ENCODE measurements at places on chromosomes 4 and X. TPM values are rescaled to one million over a fixed set of nuclear protein-coding genes. Genes with fewer than 3 reads are reported as not detected.

GRCh38 chrX:132716006-132716405 lies 227.2 kb upstream of the MBNL3 start:
- no peak for DNase-seq
- no peak overlapping the region for H3K27ac ChIP-seq
- no peaks in the 10 kb centered on the region for H3K27me3 ChIP-seq
- no peak overlapping the region for H3K4me3 ChIP-seq

GRCh38 chr4:7539659-7540058 lies 104.9 kb upstream of the PSAPL1 start:
- H3K36me3 ChIP-seq, result no peaks in the 10 kb centered on the region
- peak overlapping the region; percentile 57 for H3K4me3 ChIP-seq
- H3K27ac ChIP-seq, result peak overlapping the region; percentile 78
- H3K27me3 ChIP-seq, result no peaks in the 10 kb centered on the region

- H3K27me3 ChIP-seq, result no peaks in the 10 kb centered on the region
- DNase-seq, result no peak
- H3K4me3 ChIP-seq, result no peak overlapping the region
- no peaks in the 10 kb centered on the region for H3K36me3 ChIP-seq
These were observed 21.4 kb downstream of the PHEX start for GRCh38 chrX:22053481-22053880.

DNA sequence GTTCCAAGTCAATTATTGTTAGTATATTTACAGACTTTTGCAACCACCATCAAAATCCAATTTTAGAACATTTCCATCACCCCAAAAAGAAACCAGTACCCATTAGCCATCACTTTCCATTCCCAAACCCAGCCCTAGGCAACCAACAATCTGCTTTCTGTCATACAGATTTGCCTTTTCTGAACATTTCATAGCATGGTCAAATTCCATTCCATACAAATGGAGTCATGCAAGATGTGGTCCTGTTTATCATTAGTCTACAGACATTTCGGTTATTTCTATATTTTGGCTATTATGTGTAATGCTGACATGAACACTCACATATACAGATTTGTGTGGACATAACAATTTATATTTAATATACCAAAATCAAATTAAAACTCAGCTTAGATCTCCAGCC lies 508.7 kb downstream of the ZNF674 start:
- no peak for DNase-seq
- H3K27ac ChIP-seq, result no peak overlapping the region
- peaks cover 5% of the 10 kb centered on the region for H3K36me3 ChIP-seq
- no peak overlapping the region for H3K4me3 ChIP-seq
- no peaks in the 10 kb centered on the region for H3K4me1 ChIP-seq

DNA sequence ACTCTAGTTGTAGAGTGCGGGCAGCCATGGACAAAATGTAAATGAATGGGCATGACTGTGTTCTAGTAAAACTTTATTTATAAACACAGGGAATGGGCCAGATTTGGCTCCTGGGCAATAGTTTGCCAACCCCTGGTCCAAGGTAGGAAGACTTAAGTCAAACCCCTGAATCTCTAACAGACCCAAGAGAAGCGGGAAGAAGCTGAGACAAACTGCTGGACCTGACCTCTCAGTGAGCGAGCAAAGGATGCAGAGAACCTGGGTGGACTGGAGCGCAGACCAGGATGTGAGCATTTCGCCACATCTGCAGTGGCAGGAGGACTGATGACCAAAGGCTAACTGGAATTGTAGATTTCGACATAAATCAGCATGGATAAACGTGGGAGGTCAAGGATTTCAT lies 201.6 kb downstream of the STIM2 start:
- H3K36me3 ChIP-seq, result no peaks in the 10 kb centered on the region
- H3K4me1 ChIP-seq, result no peaks in the 10 kb centered on the region
- H3K4me3 ChIP-seq, result no peak overlapping the region
- H3K27ac ChIP-seq, result no peak overlapping the region
- peaks cover 21% of the 10 kb centered on the region for H3K27me3 ChIP-seq

DNA sequence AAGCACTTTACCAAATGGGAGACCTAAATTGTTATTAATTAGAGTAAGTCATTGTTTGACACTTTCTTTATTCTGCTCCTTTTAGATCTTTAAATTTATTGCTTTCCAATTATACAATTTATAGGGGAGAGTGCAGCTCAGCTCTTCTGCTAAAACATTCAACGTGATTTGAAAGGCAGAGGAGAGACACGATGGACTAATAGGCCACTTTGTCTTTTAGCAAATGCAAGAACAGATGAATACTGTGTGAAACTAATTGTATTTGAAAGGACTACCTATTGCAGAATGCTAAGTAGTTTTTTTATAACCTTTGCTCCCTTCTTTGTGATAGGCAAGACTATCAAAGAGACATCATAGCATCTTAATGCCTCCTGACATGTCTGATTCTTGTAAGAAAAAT lies 320.4 kb upstream of the KLF3 start:
- no peak for DNase-seq
- peaks cover 29% of the 10 kb centered on the region for H3K36me3 ChIP-seq
- no peak overlapping the region for H3K4me3 ChIP-seq
- H3K4me1 ChIP-seq, result peaks cover 7% of the 10 kb centered on the region

DNA sequence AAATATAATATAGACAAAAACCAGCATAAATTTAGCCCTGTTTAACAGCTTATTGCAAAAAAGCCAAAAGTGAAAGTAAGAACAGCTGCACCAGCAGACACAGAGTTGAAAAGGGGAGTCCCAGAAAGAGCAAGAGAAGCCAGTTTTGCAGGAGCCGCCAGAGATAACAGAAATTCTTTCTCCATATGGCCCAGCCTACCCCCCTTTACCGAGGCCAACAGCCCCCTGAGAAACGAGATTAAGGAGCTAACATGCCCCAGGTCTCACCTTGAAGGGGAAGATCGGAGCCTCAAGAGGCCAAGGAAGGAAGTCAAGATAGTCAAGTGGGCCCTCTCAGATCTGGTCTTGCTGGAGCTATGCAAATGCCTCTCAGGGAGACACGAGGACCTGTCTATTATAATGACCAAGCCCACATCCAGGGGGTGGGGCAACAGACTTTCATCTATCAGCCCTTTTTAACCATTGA lies 4.8 kb downstream of the ACOX3 start:
- H3K27ac ChIP-seq, result peak overlapping the region; percentile 87
- peaks cover 41% of the 10 kb centered on the region for H3K4me1 ChIP-seq
- H3K27me3 ChIP-seq, result no peaks in the 10 kb centered on the region
- peak overlapping the region; percentile 79 for H3K4me3 ChIP-seq
- H3K36me3 ChIP-seq, result peaks cover 6% of the 10 kb centered on the region

DNA sequence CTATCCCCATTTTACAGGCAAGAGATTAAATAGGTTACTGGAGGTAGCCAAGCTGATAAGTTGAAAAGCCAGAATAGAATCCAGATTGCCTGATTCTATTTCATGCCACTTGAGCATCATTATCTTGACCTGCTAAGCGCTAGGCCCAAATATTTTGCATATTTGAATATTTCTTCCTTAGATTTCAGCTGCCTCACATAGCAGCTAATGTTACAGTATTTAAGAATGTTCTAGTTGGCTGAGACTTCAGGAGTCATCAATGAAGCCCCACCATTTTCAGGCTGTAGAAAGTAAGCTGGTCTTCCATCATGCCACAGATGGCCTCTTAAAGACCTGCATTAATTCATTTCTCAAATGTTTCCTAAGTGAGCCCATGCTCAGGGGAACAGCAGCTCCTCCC lies 121.4 kb downstream of the SHROOM3 start:
- H3K4me3 ChIP-seq, result no peak overlapping the region
- H3K27ac ChIP-seq, result no peak overlapping the region
- DNase-seq, result no peak
- H3K4me1 ChIP-seq, result no peaks in the 10 kb centered on the region

DNA sequence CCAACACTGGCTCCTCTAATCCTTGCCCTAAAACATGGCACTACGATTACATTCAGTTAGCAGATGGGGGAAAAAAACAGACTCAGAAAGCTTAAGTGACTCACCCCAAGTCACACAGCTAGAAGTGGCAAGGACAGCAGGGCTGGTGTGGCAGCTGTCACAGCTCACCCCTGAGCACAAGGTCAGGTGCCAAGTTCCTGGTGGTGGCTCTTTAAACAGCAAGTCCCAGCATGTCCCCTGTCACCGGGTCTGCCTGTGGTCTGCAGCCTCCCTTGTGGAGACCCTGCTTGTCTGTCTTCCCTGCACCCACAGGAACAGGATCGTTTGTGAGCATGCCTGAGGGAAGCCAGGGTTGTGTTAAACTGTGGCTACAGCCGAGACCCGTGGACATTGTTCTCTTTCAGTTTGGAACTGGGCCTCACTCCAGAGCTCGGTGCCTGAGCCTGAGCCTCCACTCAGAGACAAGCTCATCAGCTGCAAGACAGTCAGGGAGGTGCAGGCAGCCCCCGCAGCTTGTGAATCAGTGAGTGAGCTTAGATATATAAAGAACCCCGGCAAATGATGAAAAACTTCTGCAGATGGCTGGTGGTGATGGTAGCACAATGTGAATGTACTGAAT lies 260.8 kb downstream of the BCOR start:
- no peaks in the 10 kb centered on the region for H3K27me3 ChIP-seq
- H3K4me1 ChIP-seq, result no peaks in the 10 kb centered on the region
- DNase-seq, result no peak
- H3K27ac ChIP-seq, result no peak overlapping the region
- H3K36me3 ChIP-seq, result no peaks in the 10 kb centered on the region
- H3K4me3 ChIP-seq, result no peak overlapping the region

- H3K4me3 ChIP-seq, result no peak overlapping the region
- H3K27ac ChIP-seq, result no peak overlapping the region
- DNase-seq, result no peak
- H3K4me1 ChIP-seq, result peaks cover 14% of the 10 kb centered on the region
- H3K27me3 ChIP-seq, result no peaks in the 10 kb centered on the region
- no peaks in the 10 kb centered on the region for H3K36me3 ChIP-seq
These were observed 114.0 kb upstream of the LNX1 start for GRCh38 chr4:53705151-53705764.

GRCh38 chrX:17475449-17476217 lies 100.6 kb downstream of the NHS start:
- H3K27me3 ChIP-seq, result no peaks in the 10 kb centered on the region
- no peak overlapping the region for H3K27ac ChIP-seq
- no peaks in the 10 kb centered on the region for H3K4me1 ChIP-seq

The GPM6B gene
- not detected for total RNA-seq

The MED12 gene
- total RNA-seq, result 72.9 TPM

The RBMX gene
- total RNA-seq, result 211 TPM

The FAT1 gene
- total RNA-seq, result not detected

The PABPC1L2B gene
- not detected for total RNA-seq

The KLB gene
- total RNA-seq, result not detected

The SLITRK2 gene
- total RNA-seq, result not detected

The RADX gene
- total RNA-seq, result 5.2 TPM

Measured in natural killer cell treated with Interleukin-12 subunit alpha and Interleukin-12 subunit beta and Interleukin-15 and Interleukin-18, amount 100 ng/mL, for 72 hours (primary cell).